ENCODE measurements at places on chromosomes 4 and X.

- no peak for DNase-seq
These were observed at the start of gene TRPC3 for GRCh38 chr4:121951521-121952110. TSS of gene TRPC3 (minus strand) at chr4:121952060. CDS start at chr4:121951680, 380 bp downstream.

- no peak for DNase-seq
These were observed 11.5 kb upstream of the CAMK2D start for GRCh38 chr4:113773014-113773413.

- DNase-seq: no peak
These were observed 92.1 kb upstream of the WDFY3 start for GRCh38 chr4:85058551-85058950.

DNA sequence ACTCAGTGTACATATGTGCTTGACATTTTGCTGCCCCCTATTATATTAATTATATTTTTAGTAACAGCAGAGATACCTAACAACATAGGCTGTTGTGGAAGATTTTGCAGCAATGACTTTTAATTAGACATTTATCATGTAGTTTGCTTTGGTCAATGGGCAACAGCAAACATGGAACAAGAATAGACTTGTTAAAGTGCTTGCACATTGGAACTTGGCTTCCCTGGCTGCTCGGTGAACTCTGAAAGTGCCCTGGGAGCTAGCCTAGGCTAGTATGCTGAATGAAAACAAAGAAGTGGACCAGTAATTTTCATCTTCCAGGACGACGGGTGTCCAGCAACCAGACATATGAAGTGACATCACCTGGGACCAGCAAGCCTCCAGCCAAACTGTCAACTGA lies 1157.1 kb downstream of the ARAP2 start:
- DNase-seq: no peak

- DNase-seq: no peak
These were observed 12.6 kb downstream of the DOCK11 start for GRCh38 chrX:118508221-118508620.

- no peak for DNase-seq
These were observed 8.4 kb downstream of the NIPAL1 start for GRCh38 chr4:48025005-48025404.

GRCh38 chrX:3191201-3191600 lies 149.9 kb downstream of the ARSF start:
- DNase-seq: no peak

Measured in stimulated activated CD8-positive, alpha-beta memory T cell treated with anti-CD3 and anti-CD28 coated beads, Interleukin-4, amount 100 ng/mL, for 4 hours (primary cell).